ENCODE measurements at places on chromosomes 11 and 22.
A peak's percentile ranks its signal among the peaks of the same experiment; 100 is the strongest.

- no peak for DNase-seq
These were observed 14.6 kb downstream of the TRMU start for GRCh38 chr22:46350121-46350520.

GRCh38 chr11:12767577-12767976 lies 93.4 kb downstream of the TEAD1 start:
- no peak for DNase-seq

GRCh38 chr11:121613724-121614123 lies 161.0 kb upstream of the SORL1-AS1 start:
- no peak for DNase-seq

DNA sequence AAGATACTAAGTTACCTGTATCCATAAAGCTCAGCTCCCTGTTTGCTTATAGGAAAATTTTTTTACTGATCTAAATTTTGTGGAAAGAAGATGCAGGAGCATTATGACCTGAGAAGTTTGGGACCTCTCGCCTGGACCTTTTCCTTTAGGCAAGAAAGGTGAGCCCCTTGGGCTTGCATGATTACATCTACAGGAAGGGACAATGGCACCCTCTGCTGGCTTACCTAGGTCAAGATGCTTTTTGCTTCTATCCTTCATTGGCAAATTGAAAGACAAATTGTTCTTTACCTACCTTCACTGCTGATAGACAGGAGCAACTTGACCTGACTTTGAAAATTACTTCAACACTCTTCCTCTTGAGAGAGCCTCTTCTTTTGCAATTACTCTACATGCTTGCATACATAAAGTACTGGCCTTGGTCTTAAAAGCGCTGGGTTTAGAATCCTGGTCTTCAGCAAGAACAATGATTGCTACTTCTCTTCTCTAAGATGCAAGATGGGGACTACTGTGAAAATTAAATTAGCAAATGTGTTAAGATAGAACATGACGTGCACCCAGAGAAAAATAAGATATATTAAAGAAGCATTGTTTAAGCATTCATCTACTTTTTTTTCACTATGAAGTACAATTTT lies 147.2 kb downstream of the TRPC6 start:
- no peak for DNase-seq

DNA sequence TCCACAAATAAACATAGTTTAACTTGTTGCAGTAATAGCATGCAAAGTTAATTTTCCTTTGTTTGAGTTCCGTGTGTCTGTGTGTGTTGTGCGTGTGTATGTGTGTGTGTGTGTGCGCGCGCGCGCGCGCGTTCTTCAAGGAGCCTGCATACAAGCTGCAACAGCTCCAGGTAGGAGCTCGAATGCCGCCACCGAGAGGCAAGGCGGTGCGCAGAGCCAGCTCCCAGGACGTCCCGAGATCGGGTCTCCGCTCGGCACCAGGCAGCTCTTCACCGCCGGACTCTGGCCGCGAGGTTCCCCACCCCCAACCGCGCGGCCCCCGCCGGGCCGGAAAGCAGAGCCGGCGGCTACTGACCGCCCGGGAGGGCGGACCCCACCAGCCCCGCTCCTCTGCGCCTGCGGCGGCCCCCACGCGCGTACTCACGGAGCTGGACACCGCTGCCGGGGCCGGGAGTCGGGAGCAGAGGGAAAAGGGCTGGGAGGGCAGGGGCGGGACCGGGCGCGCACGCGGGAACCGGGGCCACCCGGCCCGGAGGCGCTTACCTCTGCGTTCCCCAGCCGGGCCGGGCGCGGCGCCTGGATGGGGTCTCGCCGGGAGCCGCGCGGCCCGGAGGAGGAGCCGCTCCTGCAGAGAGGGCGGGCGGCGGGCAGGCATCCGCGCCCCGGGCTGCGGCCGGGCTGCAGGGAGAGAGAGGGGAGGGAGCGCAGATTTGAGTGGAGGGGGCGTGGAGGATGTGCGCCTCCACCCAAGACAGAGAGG lies 40.4 kb upstream of the AKIP1 start:
- peak; percentile 2 for DNase-seq

Data from CD4-positive, alpha-beta T cell treated with Interferon alpha-2 for 1 hour (primary cell).